Activated CD8-positive, alpha-beta memory T cell treated with anti-CD3 and anti-CD28 coated beads for 4 hours (primary cell): ENCODE measurements at places on chromosomes 4 and X.

GRCh38 chrX:109187473-109188168 is 294.3 kb downstream of the GUCY2F start:
- DNase-seq, result no peak

DNA sequence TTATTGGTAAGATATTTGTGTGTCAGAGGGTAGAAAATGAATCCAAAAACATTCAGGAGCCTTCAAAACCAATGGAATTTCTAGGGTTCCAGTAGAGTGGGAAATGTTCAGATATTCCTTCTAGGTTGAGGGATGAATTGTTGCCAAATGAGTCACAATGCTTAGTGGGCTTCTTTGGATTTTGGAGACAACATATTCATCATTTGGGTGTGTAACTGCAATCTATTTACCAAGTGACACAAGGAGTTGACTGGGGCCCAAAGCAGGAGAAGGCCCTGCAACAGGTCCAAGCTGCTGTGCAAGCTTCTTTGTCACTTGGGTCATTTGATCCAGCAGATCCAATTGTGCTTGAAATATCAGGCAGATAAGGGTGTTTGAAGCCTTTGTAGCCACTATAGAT is 551.5 kb upstream of the PITX2 start:
- no peak for DNase-seq

DNA sequence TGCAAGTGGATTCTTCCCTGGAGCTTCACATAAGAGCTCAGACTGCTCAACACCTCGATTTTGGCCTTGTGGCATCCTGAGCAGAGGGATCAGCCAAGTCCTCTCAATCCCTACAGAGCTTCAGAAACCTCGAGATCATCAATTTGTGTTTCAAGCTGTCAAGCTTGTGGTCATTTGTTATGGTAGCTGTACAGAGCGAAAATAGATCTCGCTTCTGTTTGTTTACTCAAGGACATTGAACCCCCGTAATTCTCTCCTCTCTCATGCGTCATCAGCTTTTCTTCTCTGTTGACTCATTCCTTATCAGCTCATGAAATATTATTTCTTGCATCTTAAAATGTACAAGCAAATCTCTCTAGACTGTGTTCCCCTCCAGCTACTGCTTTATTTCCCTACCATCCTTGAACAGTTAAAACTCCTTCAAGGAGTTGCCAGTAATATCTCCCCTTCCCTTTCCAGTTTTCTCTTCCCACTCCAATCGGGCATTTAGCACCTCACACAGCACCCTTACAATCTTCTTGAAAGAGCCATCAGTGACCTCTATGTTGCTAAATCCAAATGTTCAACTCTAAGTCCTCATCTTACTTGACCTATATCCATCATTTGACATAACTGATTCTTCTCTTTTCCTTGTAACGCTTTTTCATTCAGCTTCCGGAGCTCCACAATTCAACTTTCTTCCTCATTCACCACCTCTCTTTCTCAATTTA is 106.2 kb upstream of the FAT1 start:
- DNase-seq, result no peak

- no peak for DNase-seq
Observed at GRCh38 chr4:147768113-147768512, 36.2 kb downstream of the ARHGAP10 start.

DNA sequence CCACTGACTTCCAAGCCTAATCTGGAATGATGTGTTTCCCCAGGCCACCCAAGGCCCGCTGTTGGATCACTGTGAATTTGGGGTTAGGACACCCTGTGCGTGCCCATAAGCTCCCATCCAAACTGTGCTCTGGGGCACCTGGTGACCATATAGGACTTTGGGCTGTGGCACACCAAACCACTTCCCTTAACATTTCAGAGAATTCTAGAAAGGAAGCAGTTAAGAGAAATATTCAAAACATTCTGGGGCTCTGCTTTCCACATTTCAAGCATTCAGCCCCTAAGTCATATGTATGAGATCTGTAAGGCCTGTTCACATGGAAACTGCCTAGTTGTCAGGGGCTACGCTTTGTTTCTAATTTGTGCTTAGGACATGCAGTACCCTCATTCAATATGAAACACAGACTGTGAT is 14.4 kb downstream of the VGLL1 start:
- no peak for DNase-seq
